Naive B cell (primary cell): ENCODE measurements at places on chromosomes 11 and 22.

GRCh38 chr11:34308049-34308912 is 49.5 kb downstream of the ABTB2 start:
- H3K36me3 ChIP-seq = no peaks in the 10 kb centered on the region
- no peak overlapping the region for H3K4me3 ChIP-seq
- H3K4me1 ChIP-seq = no peaks in the 10 kb centered on the region
- no peaks in the 10 kb centered on the region for H3K27me3 ChIP-seq
- no peak overlapping the region for H3K27ac ChIP-seq

DNA sequence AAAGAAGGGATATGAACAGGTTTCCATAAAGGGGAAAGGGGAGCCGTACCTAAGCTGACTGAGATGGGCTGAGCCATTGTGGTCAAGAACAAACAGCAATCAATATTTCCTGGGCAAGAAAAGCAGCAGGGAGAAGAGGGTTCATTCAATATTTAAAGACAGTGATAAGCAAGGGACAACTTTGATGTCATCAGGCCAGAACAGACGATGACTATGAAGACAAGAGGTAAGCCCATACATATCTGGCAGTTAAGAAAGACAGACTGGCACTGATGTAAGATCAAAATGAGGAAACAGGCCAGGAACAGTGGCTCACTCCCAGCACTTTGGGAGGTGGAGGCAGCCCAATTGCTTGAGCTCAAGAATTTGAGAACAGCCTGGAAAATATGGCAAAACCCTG is 2.4 kb downstream of the OR5A2 start:
- H3K36me3 ChIP-seq = peaks cover 8% of the 10 kb centered on the region
- H3K27ac ChIP-seq = no peak overlapping the region
- no peak for DNase-seq
- H3K27me3 ChIP-seq = no peaks in the 10 kb centered on the region
- no peak overlapping the region for H3K4me3 ChIP-seq
- peaks cover 10% of the 10 kb centered on the region for H3K4me1 ChIP-seq

DNA sequence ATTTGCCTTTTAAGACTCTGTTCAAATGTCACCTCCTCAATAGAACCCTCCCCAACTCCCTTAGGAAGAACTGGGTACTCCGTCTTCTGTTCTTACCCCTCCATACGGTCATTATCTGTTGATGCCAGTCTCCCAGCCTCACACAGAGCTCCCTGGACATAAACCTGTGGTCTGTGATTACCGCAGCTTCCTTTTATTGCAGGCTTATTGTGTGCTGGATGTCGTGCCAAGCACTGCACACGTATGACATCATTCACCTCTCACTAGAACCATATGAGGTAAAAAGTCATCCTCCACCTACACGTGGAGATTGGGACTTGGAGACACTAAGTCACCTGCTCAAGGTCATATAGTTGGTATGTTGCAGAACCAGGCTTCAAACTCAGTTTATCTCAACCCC is 15.3 kb downstream of the PTPN5 start:
- H3K4me1 ChIP-seq = no peaks in the 10 kb centered on the region
- H3K27ac ChIP-seq = no peak overlapping the region
- peaks cover 17% of the 10 kb centered on the region for H3K27me3 ChIP-seq
- DNase-seq = no peak
- no peak overlapping the region for H3K4me3 ChIP-seq

- no peak for DNase-seq
- H3K36me3 ChIP-seq = no peaks in the 10 kb centered on the region
- no peak overlapping the region for H3K27ac ChIP-seq
Measured at GRCh38 chr22:29031227-29032011, 30.2 kb downstream of the C22orf31 start.

- H3K27ac ChIP-seq = no peak overlapping the region
- no peak overlapping the region for H3K4me3 ChIP-seq
- no peaks in the 10 kb centered on the region for H3K27me3 ChIP-seq
- DNase-seq = no peak
- no peaks in the 10 kb centered on the region for H3K36me3 ChIP-seq
Measured at GRCh38 chr11:15500643-15501042, 385.9 kb downstream of the INSC start.

- H3K4me3 ChIP-seq = no peak overlapping the region
- H3K27me3 ChIP-seq = no peaks in the 10 kb centered on the region
- peaks cover 2% of the 10 kb centered on the region for H3K4me1 ChIP-seq
- DNase-seq = no peak
- peaks cover 9% of the 10 kb centered on the region for H3K36me3 ChIP-seq
Measured at GRCh38 chr11:113615098-113615497, 91.0 kb downstream of the TMPRSS5 start.

- H3K27me3 ChIP-seq = no peaks in the 10 kb centered on the region
- peak overlapping the region; percentile 98 for H3K27ac ChIP-seq
- H3K36me3 ChIP-seq = peaks cover 6% of the 10 kb centered on the region
- peaks cover 44% of the 10 kb centered on the region for H3K4me1 ChIP-seq
- peak overlapping the region; percentile 95 for H3K4me3 ChIP-seq
Measured at GRCh38 chr11:63985812-63986155, 454 bp upstream of the OTUB1 start.

DNA sequence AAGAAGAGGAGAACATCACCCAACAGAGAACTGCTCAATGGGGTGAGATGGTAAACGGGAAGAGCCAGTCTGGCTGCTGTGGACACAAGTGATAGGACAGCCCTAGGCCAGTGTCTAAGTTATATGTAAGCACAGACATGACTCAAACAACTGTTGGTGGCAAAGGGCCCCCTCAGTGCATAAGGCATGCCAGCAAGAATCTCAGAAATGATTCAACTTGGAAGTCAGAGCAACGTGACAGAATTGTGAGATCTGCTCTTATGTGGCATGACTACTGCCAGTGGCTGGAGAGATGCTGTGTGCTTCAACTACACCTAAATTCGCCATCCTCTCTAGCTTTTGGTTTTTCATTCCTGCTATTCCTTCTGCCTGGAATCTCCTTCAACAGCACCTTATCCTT is 7.4 kb downstream of the SLN start:
- peaks cover 45% of the 10 kb centered on the region for H3K27me3 ChIP-seq
- H3K36me3 ChIP-seq = no peaks in the 10 kb centered on the region
- no peak overlapping the region for H3K27ac ChIP-seq
- DNase-seq = no peak
- H3K4me1 ChIP-seq = no peaks in the 10 kb centered on the region
- no peak overlapping the region for H3K4me3 ChIP-seq

- no peak overlapping the region for H3K4me3 ChIP-seq
- no peak overlapping the region for H3K27ac ChIP-seq
- peaks cover 15% of the 10 kb centered on the region for H3K4me1 ChIP-seq
- no peak for DNase-seq
Measured at GRCh38 chr22:48244388-48245195, 1482.1 kb downstream of the TBC1D22A start.

DNA sequence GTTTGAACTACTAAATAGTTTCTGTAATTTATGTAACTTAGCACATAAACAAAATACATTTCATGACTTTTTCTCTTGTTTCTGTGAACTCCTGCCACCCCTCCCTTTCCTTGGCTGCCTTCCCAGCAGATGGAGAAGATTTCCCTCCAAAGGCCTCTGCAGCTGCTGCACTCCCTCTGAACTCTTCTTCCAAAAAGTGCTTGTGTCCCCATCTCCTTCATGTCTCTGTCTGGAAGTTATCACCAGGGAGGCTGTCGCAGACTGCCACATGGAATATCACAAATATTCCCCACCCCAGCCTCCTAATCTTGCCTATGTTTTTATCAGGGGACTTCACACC is 1068.3 kb downstream of the OPCML start:
- H3K4me1 ChIP-seq = no peaks in the 10 kb centered on the region
- H3K36me3 ChIP-seq = no peaks in the 10 kb centered on the region
- H3K4me3 ChIP-seq = no peak overlapping the region
- no peak overlapping the region for H3K27ac ChIP-seq
- no peak for DNase-seq

DNA sequence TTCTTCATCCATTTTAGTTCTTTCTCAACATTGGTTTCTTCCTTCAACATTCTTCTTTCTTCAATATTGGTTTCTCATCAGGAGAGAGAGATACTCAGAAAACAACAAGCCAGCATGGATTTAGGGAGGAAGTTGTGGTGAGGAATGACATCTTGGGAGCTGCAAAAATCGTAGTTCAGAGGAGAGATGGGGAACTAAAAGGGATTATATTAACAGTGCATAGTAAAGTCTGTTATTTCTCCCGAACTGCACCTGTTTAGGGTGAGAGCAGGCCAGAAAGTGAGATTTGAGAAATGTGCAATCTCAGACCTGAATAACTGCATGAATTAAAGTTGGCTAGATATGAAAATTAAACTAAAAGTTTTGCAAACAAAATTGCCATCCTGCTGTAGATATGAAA is 94.5 kb downstream of the CASP12 start:
- H3K27me3 ChIP-seq = no peaks in the 10 kb centered on the region
- H3K36me3 ChIP-seq = no peaks in the 10 kb centered on the region
- peaks cover 15% of the 10 kb centered on the region for H3K4me1 ChIP-seq
- DNase-seq = no peak
- peak overlapping the region; percentile 15 for H3K27ac ChIP-seq

- H3K27me3 ChIP-seq = no peaks in the 10 kb centered on the region
- DNase-seq = no peak
- H3K4me1 ChIP-seq = no peaks in the 10 kb centered on the region
- no peaks in the 10 kb centered on the region for H3K36me3 ChIP-seq
- no peak overlapping the region for H3K4me3 ChIP-seq
- H3K27ac ChIP-seq = no peak overlapping the region
Measured at GRCh38 chr11:27933992-27934829, 173.7 kb downstream of the KIF18A start.

- H3K4me3 ChIP-seq = no peak overlapping the region
- no peaks in the 10 kb centered on the region for H3K4me1 ChIP-seq
- H3K36me3 ChIP-seq = no peaks in the 10 kb centered on the region
- H3K27ac ChIP-seq = no peak overlapping the region
- H3K27me3 ChIP-seq = peaks cover 12% of the 10 kb centered on the region
Measured at GRCh38 chr11:78690352-78690987, 115.8 kb upstream of the NARS2 start.

DNA sequence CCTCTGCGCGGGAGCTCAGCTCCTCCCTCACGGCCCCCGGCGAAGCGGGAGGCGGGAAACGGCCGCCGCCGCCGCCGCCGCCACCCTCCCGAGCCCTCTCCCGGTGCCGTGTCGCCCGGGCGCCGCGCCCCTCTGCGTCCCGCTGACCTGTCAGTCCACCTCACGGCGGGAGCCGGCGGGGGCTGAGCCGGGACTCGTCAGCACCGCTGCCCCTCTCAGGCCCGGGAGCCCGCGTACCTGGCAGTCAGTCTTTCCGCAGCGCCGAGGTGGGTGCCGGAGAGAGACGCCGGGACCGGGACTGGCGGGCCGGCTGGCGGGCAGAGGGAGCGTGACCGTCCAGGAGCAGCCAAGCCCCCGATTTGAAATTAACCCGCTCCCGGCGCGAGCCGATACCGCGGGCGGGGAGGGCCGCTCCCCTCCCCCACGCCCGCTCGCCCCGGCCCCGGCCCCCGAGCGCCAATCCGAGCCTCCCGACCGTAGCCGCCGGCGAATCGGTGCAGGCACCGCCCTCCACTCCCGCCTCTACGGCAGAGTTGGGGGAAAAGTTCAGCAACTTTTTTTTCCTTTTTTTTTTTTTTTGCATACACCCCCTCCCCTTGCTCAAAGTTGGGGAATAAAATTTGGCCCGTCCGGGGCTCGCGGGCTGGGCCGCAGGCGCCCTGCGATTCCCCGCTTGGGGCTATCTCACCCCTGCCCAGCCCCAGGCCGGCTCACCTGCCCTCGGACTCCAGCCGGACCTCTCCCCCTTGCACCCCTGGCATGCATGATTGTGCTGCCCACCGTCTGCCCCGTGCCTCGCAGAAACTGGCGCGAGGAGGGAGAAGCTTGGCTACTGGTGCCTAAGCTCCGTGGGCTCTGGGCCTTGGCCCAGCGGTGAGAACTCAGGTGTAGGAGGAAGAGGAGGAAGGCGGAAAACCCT is 774 bp upstream of the E2F8 start:
- H3K4me3 ChIP-seq = peak overlapping the region; percentile 89
- H3K4me1 ChIP-seq = peaks cover 15% of the 10 kb centered on the region
- H3K36me3 ChIP-seq = no peaks in the 10 kb centered on the region
- H3K27ac ChIP-seq = peak overlapping the region; percentile 28
- peaks cover 41% of the 10 kb centered on the region for H3K27me3 ChIP-seq

DNA sequence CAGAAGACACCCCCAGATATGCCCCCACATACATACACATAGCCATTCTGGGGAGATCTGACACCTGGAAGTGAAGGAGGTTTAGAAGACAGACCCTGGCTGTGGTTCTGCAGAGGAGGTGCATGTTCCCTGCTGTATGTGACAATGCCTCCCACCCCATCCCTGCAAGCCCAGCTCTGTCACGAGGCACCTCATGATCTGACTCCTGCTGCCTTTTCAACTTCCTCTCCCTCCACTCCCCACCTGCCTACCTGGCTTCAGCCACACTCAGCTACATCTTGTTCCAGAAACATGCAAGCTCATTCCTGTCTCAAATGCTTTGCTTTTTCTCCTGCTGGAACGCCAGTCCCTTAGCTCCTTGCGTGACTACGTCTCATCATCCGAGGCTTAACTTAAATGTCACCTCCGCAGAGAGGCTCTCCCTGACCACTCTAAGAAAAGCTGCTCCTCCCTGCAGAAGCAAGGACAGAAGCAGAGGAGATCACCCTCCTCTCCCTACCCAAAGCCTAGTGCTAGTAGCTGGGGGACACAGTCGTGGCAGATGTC is 114.5 kb downstream of the FEZ1 start:
- no peak for DNase-seq
- no peak overlapping the region for H3K27ac ChIP-seq
- no peaks in the 10 kb centered on the region for H3K4me1 ChIP-seq

GRCh38 chr22:21984793-21985192 is 2.2 kb upstream of the TOP3B start:
- no peak for DNase-seq
- H3K27me3 ChIP-seq = no peaks in the 10 kb centered on the region
- peak overlapping the region; percentile 73 for H3K4me3 ChIP-seq
- no peaks in the 10 kb centered on the region for H3K36me3 ChIP-seq
- H3K4me1 ChIP-seq = peaks cover 17% of the 10 kb centered on the region

DNA sequence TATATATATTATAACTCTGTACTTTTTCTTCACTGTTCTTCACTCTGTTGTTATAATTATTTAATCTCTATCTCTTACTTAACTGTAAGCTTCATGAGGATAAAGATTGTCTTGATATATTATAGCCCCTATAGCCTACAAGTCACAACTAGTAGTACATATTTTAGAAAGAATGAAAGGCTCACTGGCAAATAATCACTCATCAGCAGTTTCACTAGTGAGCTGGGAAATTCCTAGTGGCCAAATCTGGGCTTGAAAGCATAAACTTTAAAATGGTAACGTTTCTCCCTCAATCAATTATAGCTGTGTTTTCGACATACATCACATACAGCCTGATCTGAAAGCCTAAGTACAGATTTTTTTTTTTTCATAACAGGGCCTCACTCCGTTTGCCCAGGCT is 42.5 kb downstream of the CTSC start:
- no peak overlapping the region for H3K4me3 ChIP-seq
- peaks cover 21% of the 10 kb centered on the region for H3K36me3 ChIP-seq
- peak overlapping the region; percentile 7 for H3K27ac ChIP-seq
- no peak for DNase-seq
- peaks cover 3% of the 10 kb centered on the region for H3K4me1 ChIP-seq

DNA sequence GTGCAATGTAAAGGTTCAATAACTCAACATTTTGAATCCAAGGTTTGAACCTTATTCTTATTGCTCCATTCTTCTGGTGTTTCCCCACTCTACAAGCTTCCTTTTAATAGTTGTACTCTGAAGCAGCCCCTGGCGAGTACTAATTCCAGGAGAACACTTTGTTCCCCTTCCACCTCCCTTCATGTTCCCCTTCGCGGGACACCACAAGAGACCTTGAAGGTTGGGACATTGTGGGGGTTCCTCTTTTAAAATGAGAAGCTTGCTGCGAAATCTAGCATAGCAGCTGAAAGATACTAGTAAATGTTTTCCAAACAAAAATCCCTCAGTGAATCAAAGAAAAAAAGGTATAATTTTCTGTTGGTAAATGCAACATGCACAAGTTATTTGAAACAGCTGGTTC is 626.3 kb upstream of the LRRC4C start:
- no peak overlapping the region for H3K4me3 ChIP-seq
- no peaks in the 10 kb centered on the region for H3K4me1 ChIP-seq
- DNase-seq = no peak
- H3K36me3 ChIP-seq = no peaks in the 10 kb centered on the region
- H3K27ac ChIP-seq = no peak overlapping the region
